ENCODE measurements at places on chromosomes 3 and 15. TPM values are rescaled to one million over a fixed set of nuclear protein-coding genes. Genes with fewer than 3 reads are reported as not detected.

APH1B gene
- 7.0 TPM for total RNA-seq

PAK6 gene
- total RNA-seq: 0.83 TPM

ILDR1 gene
- total RNA-seq: not detected

IL17RD gene
- not detected for total RNA-seq

HTR3E gene
- total RNA-seq: not detected

ERICH6 gene
- not detected for total RNA-seq

COPG1 gene
- total RNA-seq: 118 TPM

SUSD5 gene
- not detected for total RNA-seq

EXOG gene
- total RNA-seq: 17.7 TPM

LOXL1 gene
- total RNA-seq: 1.6 TPM

PRR20G gene
- not detected for total RNA-seq

ACOX2 gene
- not detected for total RNA-seq

EPHB1 gene
- not detected for total RNA-seq

SGO1 gene
- 26.5 TPM for total RNA-seq

CACNA2D3 gene
- total RNA-seq: not detected

GMPS gene
- total RNA-seq: 148 TPM

GOLGA6D gene
- not detected for total RNA-seq

MRPS25 gene
- 78.2 TPM for total RNA-seq

B4GALT4 gene
- 13.3 TPM for total RNA-seq

AEN gene
- total RNA-seq: 55.2 TPM

SHF gene
- 19.8 TPM for total RNA-seq

DUT gene
- 527 TPM for total RNA-seq

TNNC1 gene
- total RNA-seq: 4.8 TPM

SLC28A1 gene
- total RNA-seq: not detected

FAM81A gene
- 1.2 TPM for total RNA-seq

PHLDB2 gene
- total RNA-seq: 1.2 TPM

LMAN1L gene
- not detected for total RNA-seq

TMEM207 gene
- total RNA-seq: not detected

TRIM42 gene
- not detected for total RNA-seq

RFC4 gene
- 125 TPM for total RNA-seq

BNC1 gene
- not detected for total RNA-seq

RASL12 gene
- total RNA-seq: not detected

SLC38A3 gene
- total RNA-seq: not detected

NXPE3 gene
- total RNA-seq: 20.9 TPM

ECE2 gene
- not detected for total RNA-seq

PLIN1 gene
- 1.1 TPM for total RNA-seq

GOLGA6B gene
- total RNA-seq: not detected

C3orf49 gene
- total RNA-seq: not detected

SLC12A1 gene
- not detected for total RNA-seq

SKOR1 gene
- total RNA-seq: 0.25 TPM

KCNMB2 gene
- not detected for total RNA-seq

IL17RB gene
- total RNA-seq: not detected

ZNF620 gene
- 3.6 TPM for total RNA-seq

CPLX3 gene
- not detected for total RNA-seq

TPRA1 gene
- 26.6 TPM for total RNA-seq

PLA2G4D gene
- total RNA-seq: not detected

UBP1 gene
- 51.2 TPM for total RNA-seq

ARGFX gene
- not detected for total RNA-seq

LRTM1 gene
- not detected for total RNA-seq

STRA6 gene
- 0.72 TPM for total RNA-seq
